ENCODE measurements at places on chromosomes 7 and 10.

DNA sequence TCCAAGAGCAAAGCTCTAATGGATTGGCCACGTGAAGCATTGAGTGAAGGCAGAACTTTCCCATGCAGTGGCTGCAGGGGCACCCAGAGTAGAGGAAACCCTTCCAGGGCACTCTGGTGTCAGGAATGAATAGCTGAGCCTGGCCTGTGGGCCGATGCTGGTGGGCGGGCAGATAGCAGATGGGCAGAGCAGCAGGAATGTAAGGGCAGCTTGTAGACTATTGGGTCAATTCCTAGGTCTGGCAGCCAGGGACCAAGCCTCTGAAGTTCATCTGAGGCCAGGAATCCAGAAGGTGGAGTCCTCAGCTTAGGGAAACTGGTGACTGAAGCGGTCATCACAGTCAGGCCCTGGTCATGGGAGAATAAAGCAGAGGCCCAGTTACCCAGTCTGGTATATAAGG lies 115.4 kb downstream of the TMEM178B start:
- DNase-seq, result no peak

- no peak for DNase-seq
These were observed 246.0 kb downstream of the ELFN1 start for GRCh38 chr7:1915956-1916600.

DNA sequence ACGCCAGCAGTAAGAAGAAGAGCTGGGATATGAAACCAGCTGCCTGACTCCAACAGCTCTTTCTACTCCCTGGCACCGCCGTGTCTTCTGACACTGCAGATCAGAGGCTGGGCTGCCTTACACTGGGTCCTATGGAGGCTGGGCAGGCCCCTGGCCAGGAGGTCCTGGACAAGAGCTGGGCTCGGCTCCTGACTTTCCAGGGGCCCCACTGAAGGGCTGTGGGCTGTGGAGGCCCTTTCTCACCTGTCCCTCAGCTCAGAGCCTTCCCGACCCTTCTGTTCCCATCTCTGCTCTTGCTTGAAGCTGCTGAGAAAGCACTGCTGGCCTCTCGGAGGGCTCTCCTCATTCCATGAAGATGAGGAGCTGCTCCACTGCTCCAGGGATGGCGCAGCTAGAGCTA lies 85.9 kb upstream of the UNC5B start:
- no peak for DNase-seq

- DNase-seq, result no peak
These were observed 127.8 kb upstream of the LANCL2 start for GRCh38 chr7:55237156-55237893.

- no peak for DNase-seq
These were observed 13.8 kb downstream of the EN2 start for GRCh38 chr7:155471718-155472117.
